ENCODE measurements at places on chromosomes 11 and 22. TPM values are rescaled to one million over a fixed set of nuclear protein-coding genes. Genes with fewer than 3 reads are reported as not detected.

The CRACR2B gene
- total RNA-seq: 0.58 TPM

The STK33 gene
- 0.58 TPM for total RNA-seq

The PGA3 gene
- not detected for total RNA-seq

The VWCE gene
- total RNA-seq: 0.19 TPM

The KCNE3 gene
- 3.4 TPM for total RNA-seq

The APOL3 gene
- 22.0 TPM for total RNA-seq

The XRRA1 gene
- total RNA-seq: 7.3 TPM

The BRSK2 gene
- total RNA-seq: 0.58 TPM

The CD82 gene
- total RNA-seq: 29.3 TPM

Data from regular cardiac myocyte (primary cell).